DMS79 treated with DMSO at 0.1 percent for 48 hours (cell line): ENCODE measurements at places on chromosomes 12 and 14.

DNA sequence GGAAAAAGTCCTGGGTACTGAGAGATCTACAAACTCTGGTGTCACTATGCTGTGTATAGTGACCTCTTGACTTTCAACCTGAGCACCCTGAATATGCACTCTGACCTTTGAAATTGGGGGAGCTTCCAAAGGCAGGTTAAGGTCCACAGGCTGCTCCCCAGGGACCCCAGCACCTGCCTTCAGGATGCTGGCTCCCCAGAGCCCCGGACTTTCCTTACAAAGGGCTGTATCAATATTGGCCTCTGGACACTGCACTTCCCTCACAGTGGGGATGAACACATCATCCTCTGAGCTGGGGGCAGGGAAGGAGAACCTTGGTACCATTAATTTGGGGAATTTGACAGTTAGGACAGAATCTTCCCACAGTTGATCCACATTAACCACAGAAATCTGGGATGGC is 14.3 kb downstream of the PLD4 start:
- DNase-seq = no peak

DNA sequence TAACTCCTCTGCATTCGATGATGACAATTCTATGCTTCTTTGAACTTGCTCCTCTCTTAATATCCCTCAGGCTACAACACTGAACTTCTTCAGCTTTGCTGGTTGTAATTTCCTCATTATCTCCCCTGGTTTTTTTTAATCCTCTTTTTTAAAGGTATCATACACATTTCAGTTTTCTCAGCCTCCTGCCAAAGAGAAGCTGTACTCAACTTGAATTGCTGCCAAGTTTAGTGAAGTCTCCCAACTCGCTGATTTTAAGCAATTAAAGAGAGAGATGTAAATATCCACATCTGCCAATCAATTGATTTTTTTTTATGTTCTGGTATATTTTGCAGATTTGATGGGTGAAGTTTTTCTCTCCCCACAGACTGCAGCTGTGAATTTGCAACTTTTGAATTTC is 817.8 kb downstream of the GALC start:
- DNase-seq = peak; percentile 35

- DNase-seq = no peak
Measured at GRCh38 chr12:45483571-45483970, 245.9 kb upstream of the ARID2 start.

DNA sequence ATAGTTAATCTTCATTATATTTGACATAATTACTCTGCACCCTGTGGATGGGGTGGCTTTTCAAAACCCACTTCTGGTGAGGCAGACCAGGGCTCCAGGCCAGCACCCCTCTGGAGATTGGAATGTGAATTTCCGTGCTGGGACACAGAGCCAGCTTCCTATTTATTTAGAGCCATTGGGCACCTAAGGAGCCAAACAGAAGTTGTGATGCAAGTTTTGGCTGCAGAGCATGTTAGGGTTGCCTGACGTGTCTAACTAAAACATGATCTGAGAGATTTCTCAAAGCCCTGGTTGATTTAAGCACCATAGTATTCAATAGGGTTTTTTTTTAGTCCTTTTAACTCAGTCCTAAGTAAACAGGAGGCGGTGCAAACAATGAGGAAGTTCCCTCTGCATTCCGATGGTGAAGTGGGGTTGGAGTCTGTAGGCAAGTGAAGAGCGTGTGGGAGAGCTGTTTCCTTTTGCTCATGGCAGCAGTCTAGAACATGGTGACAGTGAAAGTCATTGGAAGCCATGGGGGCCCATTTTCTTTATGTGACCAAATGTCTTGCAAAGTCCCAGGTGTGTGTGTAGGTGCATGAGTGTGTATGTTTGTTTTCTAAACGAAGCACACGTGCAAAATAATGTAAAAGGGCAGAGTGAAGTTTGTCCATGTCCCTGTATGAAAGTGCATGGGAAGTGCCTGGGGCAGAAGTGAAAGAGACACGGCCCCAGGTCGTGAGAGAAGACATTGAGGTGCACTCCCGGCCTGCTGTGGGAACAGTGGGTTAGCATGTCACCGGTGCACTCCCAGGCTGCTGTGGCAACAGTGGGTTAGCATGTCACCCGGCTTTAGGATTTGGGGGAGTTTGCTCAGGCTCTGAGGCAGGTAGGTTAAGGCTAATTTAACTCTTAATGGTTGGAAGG is 117.7 kb downstream of the PRKCH start:
- no peak for DNase-seq

DNA sequence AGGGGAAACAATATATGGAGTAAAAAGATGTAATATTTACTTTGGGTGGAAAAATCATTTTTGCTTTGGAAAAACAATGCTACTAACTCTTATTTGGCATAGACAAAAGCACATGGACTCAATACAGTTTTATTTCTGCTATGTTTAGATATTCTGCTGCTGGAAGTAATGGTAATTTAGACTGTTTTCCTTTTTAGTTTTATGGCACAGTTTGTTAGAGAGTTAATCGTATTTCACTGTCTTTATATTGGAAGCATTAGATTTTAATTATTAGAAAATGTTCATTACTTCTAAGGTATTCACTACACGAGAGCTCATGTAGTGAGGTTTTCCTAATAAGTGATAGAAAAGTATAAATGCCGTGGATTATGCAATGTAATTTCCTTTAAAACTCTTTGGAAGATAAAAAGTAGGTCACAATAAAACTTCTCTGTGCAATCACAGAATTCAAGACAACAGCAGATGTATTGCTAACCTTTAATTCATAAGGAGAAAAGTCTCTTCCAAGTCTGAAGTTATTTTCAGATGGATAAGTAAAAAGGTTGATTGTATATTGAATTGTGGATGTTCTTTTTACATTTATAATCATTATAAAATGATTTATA is 851.8 kb downstream of the TMTC2 start:
- DNase-seq = no peak

GRCh38 chr12:43824207-43824775 is 11.6 kb upstream of the TMEM117 start:
- DNase-seq = no peak

- no peak for DNase-seq
Measured at GRCh38 chr12:127893895-127894609, 372.9 kb upstream of the TMEM132C start.

GRCh38 chr14:105486974-105487448 is 325 bp downstream of the CRIP1 start:
- peak; percentile 32 for DNase-seq

DNA sequence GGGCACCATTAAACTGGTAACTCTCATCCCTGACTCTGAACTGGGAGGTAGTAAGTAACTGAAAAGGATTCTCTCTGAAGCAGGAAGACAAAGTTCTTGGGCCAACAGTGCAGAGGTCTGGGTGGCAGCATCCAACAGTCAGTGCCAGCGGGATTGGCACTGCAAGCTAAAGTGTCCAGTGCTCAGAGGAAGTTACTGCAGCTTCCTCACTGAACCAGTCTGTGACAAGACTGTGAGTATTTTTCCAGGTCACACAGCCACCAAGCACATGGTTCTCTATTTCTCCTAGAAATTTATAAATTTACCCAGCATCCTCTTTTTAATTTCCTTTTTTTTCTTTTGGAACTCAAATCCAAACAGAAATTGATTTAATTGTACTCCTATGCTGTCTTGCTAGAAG is 81.6 kb upstream of the FAR2 start:
- no peak for DNase-seq

DNA sequence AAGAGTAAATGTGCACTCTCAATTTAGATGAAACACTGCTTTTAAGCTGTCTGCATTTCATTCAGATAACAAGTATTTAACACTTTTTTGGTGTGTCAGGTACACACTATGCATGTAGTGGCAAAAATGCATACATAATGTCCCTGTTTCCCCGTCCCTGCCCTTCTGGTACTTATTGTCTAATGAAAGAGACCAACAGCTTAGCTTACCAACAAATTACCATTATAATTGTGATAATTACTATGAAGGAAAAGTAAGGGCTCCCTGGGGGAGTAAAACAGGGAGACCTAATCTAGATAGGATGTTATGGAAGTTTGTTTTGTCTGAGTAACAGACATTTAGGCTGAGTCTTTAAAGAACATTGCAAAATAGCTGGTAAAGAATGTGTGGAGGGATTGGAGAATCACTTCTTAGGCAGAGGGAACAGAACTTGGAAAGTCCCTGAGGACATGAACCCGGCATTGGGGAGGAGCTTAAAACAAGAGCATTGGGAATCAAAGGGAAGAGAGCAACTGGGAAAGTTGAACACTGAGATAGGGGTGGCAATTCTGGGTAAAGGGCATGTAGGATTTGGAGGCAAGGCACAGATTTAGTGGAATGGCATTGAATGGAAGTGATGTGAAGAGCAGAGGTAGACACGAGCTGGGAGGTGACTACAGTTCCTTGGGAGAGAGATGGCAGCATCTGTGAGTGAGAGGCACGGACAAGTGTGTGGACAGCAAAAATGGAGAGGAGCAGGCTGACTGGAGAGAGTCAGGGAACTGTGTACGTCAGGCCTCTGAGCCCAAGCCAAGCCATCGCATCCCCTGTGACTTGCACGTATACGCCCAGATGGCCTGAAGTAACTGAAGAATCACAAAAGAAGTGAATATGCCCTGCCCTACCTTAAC is 181.6 kb downstream of the GRIP1 start:
- no peak for DNase-seq

DNA sequence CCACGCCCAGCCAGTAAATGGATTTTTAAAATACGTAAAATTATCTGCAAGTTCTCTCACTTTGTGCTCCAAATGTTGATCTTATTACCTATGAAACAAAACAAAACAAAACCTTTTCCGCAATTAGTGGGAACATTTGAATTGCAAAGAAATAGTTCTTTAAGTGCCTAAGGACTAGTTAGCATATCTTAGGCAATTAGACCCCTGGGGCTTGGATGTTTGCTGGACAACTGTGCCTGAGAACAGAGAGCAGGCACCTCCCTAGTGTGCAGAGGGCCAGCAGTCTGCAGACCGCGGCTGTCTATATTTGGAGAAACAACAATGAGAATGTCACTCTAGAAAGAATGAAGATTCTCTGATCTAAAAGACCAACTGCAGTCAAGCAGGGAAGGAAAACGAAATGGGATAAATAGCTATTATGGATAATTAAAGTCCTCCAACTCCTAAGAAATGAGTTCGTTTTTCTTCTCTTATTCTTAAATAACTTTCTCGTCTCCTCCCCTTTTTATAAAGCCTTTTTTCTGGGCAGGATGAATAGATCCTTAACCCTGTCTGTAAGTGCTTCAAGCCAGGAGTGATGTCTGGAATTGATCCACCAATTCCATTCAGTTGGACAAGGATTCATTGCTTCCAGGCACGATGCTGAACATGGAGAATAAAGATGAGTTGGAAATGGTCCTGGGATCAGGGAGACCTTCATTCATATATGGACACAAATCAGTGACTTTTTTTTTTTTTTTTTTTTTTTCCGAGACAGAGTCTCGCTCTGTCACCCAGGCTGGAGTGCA is 16.2 kb downstream of the SLC17A8 start:
- no peak for DNase-seq

- DNase-seq = no peak
Measured at GRCh38 chr12:71415336-71416231, 24.0 kb upstream of the LGR5 start.

DNA sequence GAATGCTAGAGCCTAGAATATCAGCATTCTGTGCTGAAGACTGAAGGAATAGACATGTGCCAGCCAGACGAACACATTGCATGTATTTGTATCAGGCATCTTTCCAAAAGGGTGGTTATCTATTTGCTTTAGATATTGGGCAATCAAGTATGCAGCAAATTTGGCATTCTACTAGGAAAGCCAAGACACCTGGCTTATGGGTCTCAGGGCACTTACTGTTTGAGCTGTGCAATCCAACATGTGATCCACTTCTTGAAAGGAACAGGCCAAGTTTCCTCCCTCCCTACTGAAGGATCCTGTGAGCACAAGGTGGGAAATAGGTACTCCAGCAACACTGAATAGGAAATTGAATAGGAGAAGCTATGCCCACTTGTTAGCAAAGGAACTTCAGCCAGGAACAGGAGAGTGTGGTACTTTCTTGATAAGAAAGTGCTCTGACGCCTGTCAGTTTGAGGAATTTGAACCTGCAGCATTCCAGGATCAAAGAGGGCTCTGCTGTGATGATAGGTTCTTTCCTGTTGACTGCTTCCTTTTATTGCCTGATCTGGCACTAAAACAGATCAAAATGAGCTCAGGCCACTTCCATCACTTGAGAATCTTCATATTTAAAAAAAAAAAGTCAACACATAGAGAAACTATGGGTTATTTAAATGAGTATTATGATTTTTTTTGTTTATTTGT is 20.6 kb downstream of the OR6S1 start:
- no peak for DNase-seq

GRCh38 chr12:87995581-87996178 is 33.5 kb downstream of the C12orf50 start:
- DNase-seq = peak; percentile 36
